ENCODE measurements at places on chromosomes 6 and 20.
A peak's percentile ranks its signal among the peaks of the same experiment; 100 is the strongest.

DNA sequence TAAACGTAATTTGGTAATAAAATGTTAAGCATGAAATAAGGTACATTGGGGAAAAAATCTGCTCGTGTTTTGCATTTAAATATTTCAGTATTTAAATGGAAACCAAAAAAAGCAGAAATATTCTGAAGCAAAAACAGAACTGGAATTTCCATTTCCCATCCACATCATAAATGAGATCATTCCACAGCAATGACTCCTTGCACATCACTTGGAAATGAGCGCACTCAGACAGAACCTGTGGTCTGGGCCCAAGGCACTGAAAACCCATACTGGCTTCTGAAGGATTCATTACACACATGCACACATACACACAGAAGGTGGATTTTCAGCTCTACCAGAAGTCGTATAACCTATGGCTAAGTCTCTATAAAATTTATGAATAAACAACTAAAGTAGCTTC is 174.8 kb downstream of the IBTK start:
- DNase-seq, result no peak

DNA sequence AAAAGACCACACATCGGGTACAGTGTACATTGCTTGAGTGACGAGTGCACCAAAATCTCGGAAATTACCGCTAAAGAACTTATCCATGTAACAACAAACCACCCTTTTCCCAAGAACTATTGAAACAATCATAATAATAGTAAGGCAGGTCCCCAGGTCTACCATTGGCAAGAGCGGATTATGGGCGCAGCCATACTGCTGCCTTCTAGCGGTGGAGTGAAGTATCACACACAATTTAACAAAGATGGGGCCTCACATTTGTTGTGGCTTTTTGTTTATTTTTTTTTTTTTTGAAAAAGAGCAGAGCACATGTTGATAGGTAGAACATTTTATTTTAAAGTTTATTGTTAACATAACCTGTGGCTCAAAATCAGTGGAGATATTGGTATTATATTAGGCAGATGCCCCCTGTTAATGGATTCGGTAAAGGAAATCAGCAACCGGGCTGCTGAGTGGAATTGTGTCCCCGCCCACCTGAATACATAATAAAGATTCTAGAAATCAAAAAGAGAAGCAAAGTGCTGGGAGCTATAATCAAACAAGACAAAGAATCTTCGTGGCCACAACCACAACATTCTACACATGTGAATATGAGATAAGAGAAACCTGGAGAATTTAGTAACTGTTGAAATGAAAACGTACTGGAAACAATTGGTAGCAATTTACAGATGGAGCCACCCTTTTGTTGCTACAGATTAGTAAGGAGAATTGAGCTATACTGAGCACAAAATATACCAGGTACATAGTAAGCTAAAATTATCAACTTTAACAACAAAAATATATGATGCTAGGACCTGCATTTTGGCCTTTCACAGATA is 94.2 kb upstream of the EXOC2 start:
- DNase-seq, result no peak

- no peak for DNase-seq
These were observed 15.0 kb downstream of the MBOAT1 start for GRCh38 chr6:20197251-20197650.

GRCh38 chr6:45438151-45438550 is 60.4 kb upstream of the SUPT3H start:
- DNase-seq, result no peak

- no peak for DNase-seq
These were observed 5.9 kb upstream of the ADRM1 start for GRCh38 chr20:62296724-62297448.

- no peak for DNase-seq
These were observed 10.3 kb downstream of the SYNCRIP start for GRCh38 chr6:85632164-85632942.

- no peak for DNase-seq
These were observed 159.5 kb downstream of the SOD2 start for GRCh38 chr6:159533568-159533967.

DNA sequence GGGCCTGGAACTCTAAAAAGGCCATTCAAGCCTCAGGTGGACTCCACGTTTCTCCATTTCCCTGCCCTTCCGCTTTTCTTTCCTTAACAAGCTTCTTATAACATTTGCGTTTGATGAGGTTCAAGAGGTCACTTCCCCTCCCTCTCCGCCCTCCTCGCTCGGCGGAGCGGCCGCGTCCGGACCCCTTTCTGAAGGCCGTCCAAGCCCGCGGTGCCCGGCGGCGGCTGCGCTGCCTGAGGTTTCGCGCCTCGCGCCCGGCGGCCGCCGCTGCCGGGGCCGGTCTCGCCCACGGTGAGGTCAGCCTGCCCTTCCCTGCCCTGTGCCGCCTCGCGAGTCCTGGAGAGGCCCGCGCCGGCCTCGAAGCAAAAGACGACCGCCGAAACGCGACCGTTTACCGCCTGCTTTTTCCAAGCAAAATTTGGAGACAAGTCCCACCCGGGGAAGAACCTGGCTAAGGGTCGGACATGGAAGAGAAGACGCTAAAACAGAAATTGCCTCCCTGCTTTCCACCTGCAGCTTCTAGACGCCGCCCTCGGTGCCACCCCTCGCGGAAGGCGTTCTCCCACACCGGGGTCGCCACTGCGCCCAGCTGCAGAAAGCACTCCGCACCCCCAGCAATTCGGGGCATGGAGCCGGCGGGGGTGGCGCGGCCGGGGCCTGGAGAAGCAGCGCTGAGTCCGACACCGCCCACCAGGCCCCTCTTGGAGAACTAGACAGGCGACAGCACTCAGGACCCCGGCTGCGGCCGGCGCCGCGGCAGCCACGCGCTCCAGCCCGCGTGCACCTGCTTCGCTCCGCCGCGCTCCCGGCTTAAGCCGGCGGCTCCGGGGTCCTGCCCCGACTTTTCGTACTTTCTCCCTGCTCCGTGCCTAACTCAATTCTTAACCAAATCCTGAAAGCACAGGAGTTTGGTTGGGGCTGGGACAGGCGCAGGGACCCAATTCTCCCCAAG is 11.0 kb upstream of the FOXF2 start:
- peak; percentile 57 for DNase-seq

- no peak for DNase-seq
These were observed 51.8 kb downstream of the TCP11 start for GRCh38 chr6:35089216-35089934.

DNA sequence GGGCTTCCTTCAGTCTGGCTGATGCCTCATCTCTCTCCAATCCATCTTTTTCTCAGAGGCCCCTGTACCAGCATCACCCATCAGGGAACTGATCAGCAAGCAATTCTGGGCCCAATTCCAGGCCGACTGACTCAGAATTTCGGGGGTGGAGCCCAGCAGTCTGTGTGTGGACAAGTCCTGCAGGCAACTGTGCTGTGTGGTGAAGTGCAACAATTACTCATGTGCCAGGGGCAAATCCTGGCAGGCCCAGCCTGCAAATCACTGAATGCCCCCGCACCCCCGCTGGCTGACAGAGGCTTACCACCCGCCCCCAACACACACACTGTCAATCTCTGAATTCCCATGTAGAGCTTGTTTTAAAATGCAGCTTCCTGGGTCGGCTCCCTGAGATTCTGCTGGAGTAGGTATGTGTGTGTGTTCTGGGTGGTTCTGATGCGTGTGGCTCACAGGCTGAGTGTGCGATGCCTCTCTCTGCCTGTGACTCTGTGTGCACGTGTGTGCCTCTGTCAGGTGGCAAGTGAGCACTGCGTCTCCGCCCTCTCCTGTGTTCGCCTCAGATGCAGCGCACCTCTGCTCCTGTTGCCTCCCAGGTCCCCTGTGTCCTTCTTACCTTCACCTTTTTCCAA is 45.4 kb downstream of the SSR1 start:
- DNase-seq, result peak; percentile 52

GRCh38 chr6:107495971-107496370 is 6.1 kb downstream of the SOBP start:
- DNase-seq, result no peak

DNA sequence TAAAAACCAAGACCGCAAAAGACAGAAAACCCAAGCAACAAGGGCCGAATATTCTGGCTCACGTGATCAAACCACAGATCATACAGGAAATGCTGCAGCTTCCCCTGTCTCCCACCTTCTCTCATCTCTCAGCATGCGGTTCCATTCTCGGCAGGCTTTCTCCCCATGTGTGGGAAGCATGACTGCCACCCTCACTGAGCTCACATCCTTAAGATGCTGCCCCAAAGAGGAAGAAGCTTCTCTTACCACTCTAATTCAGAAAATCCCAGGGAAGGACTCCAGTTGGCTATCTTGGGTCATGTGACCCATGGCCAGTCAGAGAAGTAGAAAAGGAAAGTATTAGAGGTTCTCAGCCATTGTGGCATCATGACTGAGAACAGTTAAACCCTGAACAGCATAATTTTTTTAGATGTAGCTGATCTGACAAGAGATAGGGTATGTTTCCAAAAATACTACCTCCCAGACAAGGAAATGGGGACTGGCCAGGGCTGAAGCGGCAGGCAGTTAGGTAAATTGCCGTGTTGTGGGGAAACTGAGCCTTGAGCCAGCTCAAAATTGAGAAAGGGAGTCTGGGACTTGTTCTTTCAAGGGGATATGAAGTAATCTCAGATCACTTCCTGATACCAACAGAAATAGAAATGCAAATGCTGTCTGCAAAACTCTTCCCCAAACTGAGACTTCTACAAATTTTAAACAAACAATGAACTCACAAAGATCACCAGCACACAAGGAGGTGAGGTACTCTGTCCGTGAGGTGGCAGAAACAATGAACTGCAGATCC is 37.1 kb upstream of the GRM4 start:
- peak; percentile 83 for DNase-seq

DNA sequence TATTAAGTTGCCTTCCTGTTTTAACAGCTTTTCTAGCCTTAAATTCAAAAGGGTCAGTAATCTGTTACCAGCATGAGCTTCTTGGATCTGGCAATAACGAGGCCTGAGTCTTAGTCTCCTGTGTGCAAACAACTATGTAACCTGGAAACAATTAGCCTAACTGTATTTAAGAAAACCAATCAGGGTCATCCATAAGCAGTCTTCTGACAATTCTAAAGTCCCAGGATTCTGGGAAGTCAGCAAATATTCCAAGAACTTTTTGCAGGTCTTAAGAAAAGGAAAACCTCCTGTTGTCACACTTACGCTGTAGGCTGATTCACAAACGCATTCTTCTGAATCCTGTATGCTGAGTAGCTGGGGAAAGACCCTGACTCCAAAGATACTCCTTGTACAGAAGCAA is 90.4 kb downstream of the COL12A1 start:
- no peak for DNase-seq

- DNase-seq, result peak; percentile 80
These were observed 988 bp downstream of the TXNDC5 start for GRCh38 chr6:7909323-7910276.

DNA sequence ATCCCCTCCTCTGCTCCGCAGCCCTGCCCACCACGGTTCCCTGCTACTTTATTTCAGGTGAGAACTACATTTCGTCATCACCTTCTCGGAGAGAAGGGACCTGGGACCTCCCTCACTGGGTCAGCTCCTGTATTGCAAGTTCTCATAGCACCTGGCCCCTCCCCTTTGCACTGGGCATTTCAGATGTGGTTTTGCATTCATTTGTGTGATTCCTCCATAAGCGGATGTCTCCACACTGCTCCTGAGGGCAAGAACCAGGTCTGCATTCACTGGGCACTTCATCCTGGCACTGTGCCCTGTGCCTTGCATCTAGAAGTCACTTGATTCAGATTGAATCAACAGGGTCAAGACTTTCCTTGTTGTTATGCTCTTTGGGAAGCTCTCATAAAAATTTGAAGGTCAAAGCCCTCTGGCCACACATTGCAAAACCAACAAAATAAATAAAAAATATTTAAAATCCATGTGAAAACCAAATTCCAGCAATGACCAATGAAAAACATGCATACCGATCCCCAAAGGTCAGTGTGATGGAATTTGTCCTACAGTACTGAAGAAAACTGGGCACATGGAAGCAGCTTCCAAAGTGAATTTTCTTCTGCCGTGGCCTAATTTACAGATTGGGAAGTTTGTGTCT is 89.1 kb upstream of the F13A1 start:
- DNase-seq, result no peak

GRCh38 chr20:44862286-44862685 is 23.2 kb upstream of the YWHAB start:
- no peak for DNase-seq

DNA sequence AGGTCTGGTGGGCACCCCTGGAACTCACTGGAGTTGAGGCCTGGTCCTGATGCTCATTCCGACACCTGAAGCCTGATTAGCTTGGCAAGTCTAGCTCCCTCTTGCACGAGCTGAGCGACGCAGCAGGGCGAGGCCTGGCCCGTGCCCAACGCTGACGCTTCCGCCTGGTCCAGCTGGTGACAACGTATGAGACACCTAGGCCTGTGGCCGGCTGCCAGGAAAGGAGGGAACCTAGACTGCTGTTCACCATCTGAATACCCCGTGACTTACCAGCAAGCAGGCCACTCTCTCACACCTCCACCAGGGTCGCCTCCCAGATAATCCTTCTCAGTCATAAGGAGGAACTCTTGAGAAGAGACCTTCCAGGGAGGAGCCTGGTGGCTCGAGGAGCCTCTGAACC is 24.5 kb downstream of the YTHDF1 start:
- no peak for DNase-seq

- no peak for DNase-seq
These were observed 49.8 kb downstream of the EDN1 start for GRCh38 chr6:12339808-12340487.

DNA sequence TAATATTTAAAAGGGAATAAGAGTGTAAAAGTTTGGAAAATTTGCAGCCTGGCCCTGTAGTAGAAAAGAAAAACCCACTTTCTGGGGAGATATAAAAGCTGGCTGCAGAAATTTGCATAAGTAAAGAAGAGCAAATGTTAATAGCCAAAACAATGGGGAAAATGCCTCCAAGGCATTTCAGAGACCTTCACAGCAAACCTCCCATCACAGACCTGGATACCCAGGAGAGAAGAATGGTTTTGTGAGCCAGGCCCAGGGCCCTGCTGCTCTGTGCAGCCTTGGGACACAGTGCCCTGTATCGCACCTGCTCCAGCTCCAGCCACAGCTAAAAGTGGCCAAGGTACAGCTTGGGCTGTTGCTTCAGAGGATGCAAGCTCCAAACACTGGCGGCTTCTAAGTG is 113.8 kb downstream of the BTBD9 start:
- no peak for DNase-seq

- no peak for DNase-seq
These were observed 12.9 kb downstream of the SGK2 start for GRCh38 chr20:43571771-43572170.

GRCh38 chr6:166545156-166546034 is 41.1 kb downstream of the RAMACL start:
- DNase-seq, result no peak

DNA sequence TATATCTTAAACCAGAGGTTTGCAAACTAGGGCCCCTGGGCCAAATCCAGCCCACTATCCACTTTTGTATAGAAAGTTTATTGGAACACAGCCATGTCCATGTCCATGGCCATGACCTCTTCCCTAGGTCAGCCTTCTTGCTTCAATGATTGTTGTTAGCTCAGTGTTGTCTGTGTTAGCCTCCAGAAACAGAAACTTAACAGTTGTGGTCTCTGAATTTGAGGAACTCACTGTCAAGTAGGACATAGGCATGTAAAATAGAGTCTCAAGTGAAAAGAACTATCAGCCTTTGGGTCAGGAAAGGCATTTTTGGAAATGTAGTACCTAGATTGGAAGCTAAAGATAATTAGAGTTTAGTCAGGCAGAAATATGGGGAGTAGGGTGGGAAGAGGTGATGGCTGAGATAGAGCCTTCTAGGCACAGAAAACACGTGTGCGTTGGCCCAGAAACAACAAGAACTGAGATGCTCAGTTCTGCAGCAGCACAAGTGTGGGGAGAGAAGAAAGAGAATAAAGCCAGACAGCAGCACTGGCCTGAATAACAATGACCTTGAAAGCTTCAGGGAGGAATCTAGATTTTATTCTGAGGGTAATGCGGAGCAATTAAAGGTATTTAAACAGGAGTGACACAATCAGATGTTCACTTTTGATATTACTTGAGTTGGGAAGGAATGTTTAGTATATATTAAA is 87.0 kb upstream of the OLIG3 start:
- DNase-seq, result no peak

All from activated CD8-positive, alpha-beta memory T cell treated with anti-CD3 and anti-CD28 coated beads for 24 hours (primary cell).